D341Med (cell line): ENCODE measurements at places on chromosomes 11 and 22.

GRCh38 chr11:10648871-10649270, 44.7 kb downstream of the IRAG1 start:
- no peak for DNase-seq

DNA sequence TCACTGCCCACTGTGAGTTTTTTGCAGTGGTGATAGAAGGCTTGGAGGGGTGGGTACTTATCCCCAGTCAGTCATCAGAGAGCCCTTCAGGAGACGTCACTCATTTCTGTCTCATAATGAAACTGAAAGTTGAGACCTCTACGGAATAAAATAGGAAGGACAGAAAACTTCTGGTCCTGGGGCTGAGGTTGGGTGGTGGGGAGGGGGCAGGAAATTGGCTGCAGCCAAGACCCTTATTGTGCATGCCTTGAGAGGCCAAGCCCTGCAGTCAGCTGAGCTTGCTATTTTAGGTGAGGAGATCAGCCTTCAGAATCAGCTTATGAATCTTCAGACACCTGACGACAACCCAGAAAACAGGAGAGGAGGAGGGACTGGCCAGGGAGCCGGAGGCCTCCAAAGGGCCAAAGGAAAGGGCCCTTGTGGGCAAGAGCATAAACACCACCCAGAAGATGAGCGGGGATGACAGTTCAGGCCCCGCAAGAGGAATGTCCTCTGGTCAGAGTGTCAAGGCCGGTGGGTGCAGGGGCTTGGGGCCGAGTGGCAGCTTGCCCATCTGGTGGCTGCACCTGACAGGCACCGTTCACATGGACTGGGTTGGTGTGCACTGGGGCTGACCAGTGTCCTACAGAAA, 17.9 kb upstream of the ADA2 start:
- DNase-seq: no peak

DNA sequence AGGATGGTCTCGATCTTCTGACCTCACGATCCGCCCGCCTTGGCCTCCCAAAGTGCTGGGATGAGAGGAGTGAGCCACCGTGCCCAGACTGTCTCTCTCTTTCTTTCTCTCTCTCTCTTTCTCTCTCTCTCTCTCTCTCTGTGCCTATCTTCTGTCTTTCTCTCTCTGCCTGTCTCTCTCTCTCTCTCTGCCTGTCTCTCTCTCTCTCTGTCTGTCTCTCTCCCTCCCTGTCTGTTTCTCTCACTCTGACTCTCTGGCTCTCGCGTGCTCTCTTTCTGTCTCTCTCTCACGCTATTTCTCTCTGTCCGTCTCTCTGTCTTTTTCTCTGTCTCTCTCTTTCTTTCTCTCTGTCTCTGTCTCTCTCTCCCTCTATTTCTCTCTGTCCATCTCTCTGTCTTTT, 3911.2 kb upstream of the OR11H1 start:
- DNase-seq: no peak

- peak; percentile 65 for DNase-seq
Measured at GRCh38 chr22:23196165-23196564, 15.9 kb downstream of the BCR start.

DNA sequence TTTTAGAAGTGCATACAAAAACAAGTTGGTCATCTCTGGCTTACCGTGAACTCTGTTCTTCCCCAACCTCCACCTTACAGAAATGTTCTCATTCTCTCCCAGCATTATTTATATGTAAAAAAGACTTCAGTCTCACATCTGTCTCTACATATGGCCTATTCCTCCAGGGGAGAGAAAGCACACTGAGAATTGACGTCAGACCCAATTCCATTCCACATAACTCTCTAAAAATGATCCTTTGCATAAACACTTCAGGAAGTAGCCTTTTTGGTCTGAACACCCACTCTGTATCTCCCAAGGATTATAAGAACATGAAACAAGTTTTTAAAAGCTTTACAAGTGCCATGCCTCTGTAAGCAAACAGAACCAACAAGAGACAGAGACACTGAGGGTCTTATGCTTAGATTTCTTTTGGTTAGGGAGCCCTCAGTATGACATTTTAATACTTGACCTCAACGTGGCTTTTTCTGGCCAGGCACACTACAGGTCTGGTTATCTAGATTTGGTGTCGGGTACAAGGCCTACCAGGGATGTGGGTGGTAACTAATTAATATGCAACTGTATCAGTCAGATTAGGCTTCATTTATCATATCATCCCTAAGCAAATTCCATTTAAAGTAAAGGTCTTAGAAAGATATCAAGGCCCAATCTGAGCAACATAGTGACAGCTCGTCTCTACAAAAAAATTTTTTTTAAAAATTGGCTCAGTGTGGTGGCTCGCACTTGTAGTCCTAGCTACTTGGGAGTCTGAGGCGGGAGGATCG, 48.5 kb upstream of the PPP2R1B start:
- DNase-seq: no peak

- no peak for DNase-seq
Measured at GRCh38 chr11:4606231-4607015, 1.6 kb downstream of the TRIM68 start.

GRCh38 chr11:46743693-46744339, 24.8 kb downstream of the F2 start:
- DNase-seq: no peak

GRCh38 chr11:27995083-27995482, 112.9 kb downstream of the KIF18A start:
- no peak for DNase-seq

- DNase-seq: no peak
Measured at GRCh38 chr22:47750086-47750485, 987.6 kb downstream of the TBC1D22A start.

DNA sequence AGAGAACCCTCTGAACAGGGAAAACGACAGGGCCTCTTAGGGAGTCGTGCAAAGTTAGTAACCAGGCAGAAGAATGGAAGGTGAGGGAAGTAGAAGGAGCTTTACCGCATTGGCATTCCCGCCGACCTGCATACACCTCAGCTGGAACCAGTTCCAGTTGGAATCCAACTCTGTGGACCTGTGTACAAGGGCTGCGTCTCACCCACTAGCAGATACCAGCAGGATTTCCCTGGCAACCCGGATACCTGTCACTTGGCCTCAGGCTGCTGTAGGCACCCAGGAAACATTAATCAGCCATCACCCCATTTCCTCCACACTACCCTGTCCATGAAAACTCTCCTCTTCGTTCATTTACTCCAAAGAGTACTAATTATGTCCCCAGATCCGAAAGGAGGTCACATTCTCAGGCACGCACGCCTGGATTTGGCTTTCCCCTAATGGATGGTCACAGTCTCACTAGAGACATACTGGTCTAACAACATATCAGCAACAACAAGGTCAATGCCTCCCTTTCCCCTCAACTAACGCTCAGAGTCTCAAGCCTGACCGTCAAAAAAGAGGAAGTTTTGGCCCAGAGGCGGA, 842 bp downstream of the ARFGAP2 start:
- DNase-seq: no peak
